ENCODE measurements at places on chromosomes 2 and 18.

DNA sequence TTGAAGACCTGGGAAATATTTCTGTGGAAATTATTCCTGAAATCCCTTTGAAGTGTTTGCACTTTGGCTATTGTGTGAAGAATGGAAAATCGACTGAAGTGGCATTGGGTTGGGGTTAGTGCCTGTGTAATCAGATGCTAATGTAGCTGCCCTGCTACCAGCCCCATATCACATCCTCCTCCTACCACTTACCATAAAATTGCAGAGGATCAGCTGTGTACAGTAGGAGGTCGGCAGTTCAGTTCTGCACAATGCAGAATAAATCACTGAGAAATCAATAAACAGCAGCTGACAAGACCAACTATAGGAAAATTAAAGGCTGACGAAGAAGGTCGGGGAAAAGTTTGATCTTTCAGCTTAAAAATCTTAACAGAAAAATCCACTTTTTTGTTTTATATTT, 440.9 kb downstream of the PTPRM start:
- DNase-seq, result no peak

- peak; percentile 12 for DNase-seq
These were observed 2.8 kb downstream of the ZFP36L2 start for GRCh38 chr2:43223521-43224001.

DNA sequence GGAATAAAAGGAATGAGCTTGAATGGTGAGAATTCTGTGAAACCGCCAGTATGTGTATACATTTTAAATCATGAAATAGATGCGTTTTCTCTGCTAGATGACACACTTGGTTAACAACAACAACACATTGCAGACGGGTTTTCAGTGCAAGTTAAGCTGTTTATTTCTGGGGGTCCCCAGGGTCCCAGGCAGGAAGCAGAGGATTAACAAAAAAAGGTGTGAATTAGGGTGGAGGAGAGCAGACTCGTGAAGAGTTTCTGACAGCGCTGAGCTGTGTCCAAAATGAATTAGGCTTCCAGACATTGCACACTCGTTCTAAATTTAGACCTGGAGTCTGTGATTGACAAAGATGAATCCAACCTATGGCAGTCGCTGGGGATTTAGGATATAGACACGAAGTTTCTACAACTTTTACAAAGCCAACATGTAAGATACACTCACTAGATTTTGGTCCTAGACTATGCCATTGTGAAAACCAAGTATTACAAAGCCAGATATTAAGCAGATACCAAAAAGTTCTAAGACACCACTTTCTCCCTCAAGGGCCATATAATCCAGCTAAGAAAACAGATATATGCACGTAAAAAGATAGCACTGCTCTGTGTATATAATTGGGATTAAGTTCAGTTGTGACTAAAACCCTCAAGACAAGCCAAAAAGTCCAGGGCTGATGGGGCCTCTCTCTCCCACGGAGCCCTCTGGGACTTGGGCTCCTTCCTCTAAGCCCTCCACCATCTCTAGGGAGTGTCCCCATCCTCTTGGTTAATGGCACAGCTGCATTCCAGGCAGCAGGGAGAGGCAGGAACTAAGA, 120.2 kb downstream of the ACAA2 start:
- DNase-seq, result no peak

DNA sequence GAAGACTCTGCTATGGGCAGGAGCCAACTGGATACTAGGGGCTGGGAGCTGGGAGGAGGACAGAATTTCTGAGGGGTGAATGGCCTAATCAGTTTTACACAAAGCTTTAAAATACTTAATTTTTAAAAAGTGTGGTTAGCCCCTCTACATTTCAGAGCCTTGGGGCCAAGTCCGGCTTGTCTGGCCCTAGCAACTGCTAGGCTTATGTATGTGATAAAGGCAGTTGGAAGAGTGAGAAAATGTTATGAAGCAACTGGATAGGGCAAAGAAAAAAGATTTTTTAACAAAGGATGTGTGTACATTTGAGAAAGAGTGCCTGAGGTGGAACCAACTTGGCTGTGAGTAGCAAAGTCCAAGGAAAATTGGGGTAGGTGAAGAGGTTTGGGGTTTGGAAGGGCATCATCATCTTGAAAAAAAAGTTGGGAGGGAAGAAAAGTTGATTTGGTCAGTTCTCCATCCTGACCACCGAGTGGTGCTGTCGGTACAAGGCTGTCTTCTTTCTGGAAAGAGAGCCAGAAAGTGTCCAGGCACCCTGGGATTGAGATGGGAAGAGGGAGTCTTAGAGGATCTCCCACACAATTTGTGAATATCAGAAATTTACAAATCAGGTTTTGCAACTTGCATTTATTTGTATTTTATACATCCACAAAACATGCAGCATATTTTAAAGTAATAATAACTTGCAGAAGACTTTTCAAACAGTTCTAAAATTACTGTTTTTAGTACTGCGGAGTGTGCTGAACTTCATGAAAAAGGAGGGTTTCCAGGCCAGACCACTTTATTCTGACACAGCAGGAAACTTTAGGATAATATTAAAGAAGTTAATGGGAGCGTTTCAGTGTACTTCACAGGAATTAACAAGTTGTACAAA, 10.5 kb upstream of the CDK15 start:
- DNase-seq, result peak; percentile 42

GRCh38 chr2:69209482-69209881, 177.5 kb downstream of the GFPT1 start:
- DNase-seq, result no peak

GRCh38 chr2:207264310-207264709, 98.6 kb upstream of the KLF7 start:
- no peak for DNase-seq

- DNase-seq, result no peak
These were observed 65.3 kb downstream of the KCTD18 start for GRCh38 chr2:200444530-200444929.

DNA sequence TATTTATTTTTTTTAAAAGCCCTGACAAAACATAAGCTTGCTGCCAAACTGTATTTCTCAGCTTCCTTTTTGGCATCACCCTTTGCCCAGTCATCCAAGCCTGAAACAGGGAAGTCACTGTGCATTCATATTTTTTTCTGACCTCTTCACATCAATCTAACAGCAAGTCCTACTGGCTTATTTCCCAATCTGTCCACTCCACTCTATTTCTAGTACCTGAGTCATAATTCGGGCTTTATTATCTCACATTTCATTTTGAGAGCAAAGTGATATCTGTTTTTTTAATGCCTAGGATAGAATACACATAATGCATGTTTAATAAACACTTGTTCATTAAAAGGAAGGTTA, 5.1 kb downstream of the HNMT start:
- peak; percentile 96 for DNase-seq

GRCh38 chr2:79798776-79799175, 285.9 kb downstream of the CTNNA2 start:
- DNase-seq, result no peak

DNA sequence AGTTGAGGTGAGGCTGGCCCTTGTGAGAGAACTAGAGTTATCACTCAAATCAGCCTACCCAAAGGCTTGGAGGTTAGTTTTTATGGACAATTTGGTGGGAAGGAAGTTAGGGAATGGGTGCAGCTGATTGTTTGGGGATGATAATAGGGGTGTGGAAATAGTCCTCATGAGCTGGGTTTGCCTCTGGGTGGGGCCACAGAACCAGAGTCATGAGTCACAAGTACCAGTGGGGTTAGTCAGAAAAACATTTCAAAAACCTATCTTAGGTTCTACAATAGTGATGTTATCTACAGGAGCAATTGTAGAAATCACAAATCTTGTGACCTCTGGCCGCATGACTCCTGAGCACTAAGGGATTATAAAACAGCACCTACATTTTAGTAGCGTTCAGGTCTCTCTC, 630.1 kb upstream of the PIK3C3 start:
- peak; percentile 89 for DNase-seq

DNA sequence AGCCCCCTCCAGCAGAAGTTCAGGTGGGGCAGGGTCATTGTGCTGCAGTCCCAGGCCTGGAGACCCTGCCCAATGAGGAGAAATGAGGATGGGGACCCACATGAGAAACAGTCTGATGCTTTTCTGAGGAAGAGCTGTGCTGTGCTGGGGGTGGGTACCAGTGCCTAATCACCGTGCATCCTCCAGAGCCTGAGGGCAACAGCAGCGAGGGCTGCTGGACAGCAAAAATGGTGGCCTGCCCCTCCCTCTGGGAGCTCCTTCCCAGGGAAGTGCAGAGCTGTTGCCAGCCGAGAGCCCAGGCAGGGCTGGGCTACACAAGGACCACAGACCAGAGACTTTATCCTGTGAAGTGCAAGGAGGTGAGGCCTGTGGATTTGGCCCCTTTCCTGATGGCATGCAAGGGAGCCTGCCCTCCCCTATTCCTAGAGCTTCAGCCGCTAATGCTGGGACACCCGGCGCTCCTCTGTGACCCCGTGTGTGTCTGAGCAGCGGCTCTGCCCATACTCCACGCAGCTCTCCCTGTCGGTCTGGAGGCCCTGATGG, 134.8 kb downstream of the DSEL start:
- DNase-seq, result no peak

DNA sequence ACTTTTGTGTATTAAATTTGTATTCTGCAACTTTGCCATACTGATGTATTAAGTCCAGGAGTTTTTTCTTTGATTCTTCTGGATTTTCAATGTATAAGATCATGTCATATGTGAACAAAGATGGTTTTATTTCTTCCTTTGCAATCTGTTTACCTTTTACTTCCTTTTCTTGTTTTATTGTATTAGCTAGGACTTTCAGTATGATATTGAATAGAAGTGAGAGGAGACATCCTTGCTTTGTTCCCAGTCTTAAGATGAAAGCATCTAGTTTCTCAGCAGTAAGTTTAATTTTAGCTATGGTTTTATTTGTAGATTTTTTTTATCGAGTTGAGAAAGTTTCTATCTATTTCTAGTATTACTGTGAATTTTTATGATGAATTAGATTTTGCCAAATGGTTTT, 25.5 kb downstream of the VRK2 start:
- no peak for DNase-seq

DNA sequence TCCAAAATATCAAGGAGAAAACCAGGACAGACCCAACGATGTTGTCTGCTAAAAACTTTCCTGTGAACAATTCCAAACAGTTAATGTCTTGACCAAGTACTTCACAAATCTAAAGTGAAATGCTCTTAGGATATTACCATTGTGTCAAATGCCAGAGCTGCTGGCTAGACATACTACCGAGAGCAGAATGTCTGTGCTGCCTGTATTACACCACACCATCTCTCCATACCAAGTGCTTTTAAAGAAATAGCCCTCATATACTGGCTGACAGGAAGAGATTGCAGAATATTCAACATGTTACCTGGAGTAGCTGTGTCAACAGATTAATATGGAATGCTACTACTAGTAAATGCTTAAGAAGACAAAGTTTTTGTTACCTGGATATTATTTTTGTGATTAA, 18.6 kb downstream of the IAH1 start:
- DNase-seq, result no peak

DNA sequence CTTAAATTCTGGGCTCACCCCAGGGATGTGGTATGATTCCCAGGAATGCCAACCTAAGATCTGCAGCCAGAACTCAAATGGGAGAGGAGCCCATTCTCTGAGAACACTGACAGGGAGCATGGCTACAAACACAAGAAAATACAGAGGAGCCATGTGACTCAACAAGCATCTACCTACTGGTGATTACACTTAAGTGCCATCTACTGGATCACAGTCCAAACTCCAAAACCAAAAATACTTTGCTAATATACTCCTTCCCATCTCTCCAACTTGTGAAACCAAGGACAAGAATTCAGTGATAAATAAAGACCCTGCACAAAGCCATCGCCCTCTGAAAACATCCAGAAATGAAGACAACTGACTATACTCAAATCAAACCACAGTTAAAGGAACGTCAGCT, 116.9 kb downstream of the NR4A2 start:
- DNase-seq, result peak; percentile 18

All from bronchial epithelial cell (primary cell).